Central memory CD8-positive, alpha-beta T cell (primary cell): ENCODE measurements at places on chromosomes 5 and 9.

DNA sequence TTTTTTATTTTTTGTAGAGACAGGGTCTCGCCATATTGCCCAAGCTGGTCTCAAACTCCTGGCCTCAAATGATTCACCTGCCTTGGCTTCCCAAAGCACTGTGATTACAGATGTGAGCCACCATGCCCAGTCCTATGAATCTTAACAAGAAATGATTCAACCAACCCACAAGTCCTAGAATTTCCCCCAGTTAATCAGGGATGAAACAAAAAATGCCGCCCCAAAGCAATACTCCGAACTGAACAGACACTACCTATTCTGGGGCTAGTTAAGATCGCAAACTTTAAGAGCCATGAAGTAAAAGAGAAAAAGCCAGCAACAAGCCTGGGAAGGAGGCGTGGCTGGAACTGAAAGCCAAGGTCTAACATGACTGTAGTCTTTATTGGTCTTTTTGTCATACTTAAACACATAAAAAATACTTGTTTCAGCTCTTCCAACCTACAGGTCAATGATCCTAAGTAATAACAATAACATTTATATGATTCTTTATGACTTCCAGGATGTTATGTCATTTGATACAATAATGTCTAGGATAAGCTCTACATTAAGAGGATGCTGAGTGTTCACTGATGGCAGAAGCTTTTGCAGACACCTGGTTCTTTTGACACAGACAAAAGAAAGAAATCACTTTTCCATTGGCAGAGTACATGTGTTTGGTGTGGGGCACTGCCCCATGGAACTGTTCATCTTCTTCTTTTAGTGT is 361.1 kb upstream of the TLE4 start:
- H3K27me3 ChIP-seq: no peaks in the 10 kb centered on the region
- no peaks in the 10 kb centered on the region for H3K4me1 ChIP-seq
- no peaks in the 10 kb centered on the region for H3K36me3 ChIP-seq
- DNase-seq: no peak
- no peak overlapping the region for H3K4me3 ChIP-seq

- no peak for DNase-seq
- peaks cover 63% of the 10 kb centered on the region for H3K27me3 ChIP-seq
- H3K36me3 ChIP-seq: no peaks in the 10 kb centered on the region
- H3K4me1 ChIP-seq: peaks cover 5% of the 10 kb centered on the region
Measured at GRCh38 chr9:97556721-97557605, 55.5 kb downstream of the TMOD1 start.

GRCh38 chr9:105305856-105306255 is 61.4 kb downstream of the SLC44A1 start:
- H3K4me1 ChIP-seq: no peaks in the 10 kb centered on the region
- H3K4me3 ChIP-seq: no peak overlapping the region
- H3K27ac ChIP-seq: no peak overlapping the region
- H3K36me3 ChIP-seq: peaks cover 4% of the 10 kb centered on the region
- no peak for DNase-seq

DNA sequence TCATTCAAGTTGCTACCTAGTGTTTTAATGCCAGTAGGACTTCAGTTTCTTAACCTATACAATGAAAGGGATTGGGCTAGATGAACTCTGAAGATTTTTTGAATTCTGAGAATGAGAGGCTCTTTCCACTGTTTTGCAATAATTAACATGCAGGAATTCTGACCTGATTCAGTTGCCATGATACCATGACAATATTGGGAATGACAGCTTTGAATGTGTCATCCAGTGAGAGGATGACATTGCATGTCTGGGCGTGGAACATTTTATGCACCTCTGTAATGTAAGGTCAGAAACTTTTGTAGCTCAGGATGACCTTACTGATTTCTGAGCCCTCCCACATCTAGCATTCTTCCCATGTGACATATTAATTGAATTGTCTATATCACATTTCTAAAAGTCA is 30.6 kb upstream of the SPINK5 start:
- H3K4me1 ChIP-seq: no peaks in the 10 kb centered on the region
- H3K4me3 ChIP-seq: no peak overlapping the region
- no peaks in the 10 kb centered on the region for H3K27me3 ChIP-seq
- no peaks in the 10 kb centered on the region for H3K36me3 ChIP-seq
